ENCODE measurements at places on chromosomes 2 and 18.

DNA sequence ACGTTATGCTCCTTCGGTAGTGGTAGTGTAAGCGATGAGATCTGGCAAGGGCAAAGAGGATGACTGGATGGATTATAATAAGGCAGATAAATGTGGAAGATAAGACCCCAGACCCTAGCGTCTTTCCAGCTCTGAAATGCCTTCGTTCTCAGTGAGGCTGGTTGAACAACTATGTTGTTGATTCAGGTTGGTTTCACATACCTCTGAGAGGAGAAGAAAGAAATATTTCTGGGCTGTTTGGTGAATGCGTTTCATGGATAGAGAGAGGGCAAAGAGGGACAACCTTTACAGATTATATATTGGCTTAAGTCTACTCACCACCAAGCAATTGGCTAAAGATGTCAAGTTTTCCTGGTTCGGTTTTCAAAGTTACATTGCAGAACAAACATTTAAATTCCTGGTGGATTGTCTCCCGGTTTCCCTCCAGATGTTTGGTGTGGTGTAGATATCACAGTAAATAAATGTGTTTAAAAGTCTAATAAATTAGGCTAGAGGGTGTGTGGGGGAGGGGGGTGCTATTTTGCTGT is 190.1 kb upstream of the GLI2 start:
- DNase-seq, result no peak

GRCh38 chr2:201854221-201854801 is 48.0 kb downstream of the CDK15 start:
- DNase-seq, result peak; percentile 97

DNA sequence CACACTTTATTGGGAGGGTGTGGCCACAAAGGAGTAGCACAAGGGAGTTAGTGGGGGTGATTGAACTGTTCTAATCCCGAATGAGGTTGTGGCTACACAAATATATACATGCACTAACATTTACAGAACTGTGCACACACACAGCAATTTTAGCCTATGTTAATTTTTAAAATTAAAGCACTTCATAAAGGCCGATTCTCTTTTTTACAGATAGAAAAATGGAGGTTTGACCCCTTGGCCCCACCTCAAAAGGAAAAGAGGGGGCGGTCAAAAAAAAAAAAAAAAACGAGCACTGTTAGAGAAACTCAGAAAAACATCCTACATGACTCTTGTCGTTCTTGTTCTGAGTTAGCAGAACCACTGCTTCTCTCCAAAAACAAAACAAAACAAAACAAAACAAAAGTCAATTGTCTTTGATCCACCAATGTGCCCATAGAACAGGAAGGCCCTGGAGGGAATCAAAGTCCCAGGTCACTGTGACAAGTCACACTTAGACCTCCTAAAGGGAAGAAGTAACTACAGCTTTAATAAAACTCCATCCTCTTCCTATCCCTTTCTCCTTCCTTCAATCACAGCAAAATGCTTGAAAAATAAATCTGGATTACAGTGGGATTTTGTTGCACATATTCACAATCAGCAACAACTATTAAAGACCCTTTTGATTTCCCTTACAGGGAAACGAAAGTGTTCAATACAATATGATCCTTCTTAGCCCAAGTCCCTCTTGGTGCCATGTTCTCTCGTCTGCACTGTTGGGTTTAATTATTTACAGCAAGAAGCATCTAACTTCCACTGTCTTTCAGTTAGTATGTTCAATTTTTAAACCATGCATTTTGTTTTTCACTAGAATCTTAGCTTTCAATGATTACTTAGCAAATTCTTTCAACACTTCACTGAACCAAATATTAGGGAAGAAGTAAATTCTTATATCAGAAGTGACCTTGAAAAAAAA is 16.6 kb downstream of the LRP2 start:
- no peak for DNase-seq

DNA sequence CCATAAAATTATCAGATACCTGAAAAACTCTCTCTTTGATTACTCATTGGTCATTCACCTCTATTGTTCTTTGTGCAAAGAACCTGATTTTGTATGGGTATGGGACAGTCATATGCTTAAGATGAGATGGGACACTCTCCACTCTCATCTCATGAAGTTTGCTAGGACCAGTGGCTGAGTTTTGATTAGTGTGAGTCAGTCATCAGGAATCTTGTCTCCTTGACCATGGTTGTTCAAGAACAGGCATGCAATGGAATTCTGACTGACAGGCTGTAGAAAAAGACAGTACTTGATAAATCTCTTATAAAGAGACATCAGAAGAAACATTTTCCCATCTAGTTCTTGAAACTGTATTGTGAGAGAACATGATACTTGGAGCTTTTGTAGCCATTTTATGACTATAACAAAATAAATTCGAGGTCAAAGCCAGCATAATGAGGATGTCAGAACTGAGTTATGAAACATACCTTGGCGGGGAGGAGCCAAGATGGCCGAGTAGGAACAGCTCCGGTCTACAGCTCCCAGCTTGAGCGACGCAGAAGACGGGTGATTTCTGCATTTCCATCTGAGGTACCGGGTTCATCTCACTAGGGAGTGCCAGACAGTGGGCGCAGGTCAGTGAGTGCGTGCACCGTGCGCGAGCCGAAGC is 367.0 kb downstream of the NR4A2 start:
- no peak for DNase-seq

GRCh38 chr2:27255660-27256059 is 7.2 kb downstream of the SLC30A3 start:
- no peak for DNase-seq

- peak; percentile 52 for DNase-seq
Observed at GRCh38 chr18:59823596-59824195, 76.1 kb upstream of the PMAIP1 start.

GRCh38 chr18:30093376-30093775 is 949.2 kb downstream of the DSC3 start:
- DNase-seq, result peak; percentile 13

- no peak for DNase-seq
Observed at GRCh38 chr18:33878213-33878612, 300.2 kb downstream of the ASXL3 start.

DNA sequence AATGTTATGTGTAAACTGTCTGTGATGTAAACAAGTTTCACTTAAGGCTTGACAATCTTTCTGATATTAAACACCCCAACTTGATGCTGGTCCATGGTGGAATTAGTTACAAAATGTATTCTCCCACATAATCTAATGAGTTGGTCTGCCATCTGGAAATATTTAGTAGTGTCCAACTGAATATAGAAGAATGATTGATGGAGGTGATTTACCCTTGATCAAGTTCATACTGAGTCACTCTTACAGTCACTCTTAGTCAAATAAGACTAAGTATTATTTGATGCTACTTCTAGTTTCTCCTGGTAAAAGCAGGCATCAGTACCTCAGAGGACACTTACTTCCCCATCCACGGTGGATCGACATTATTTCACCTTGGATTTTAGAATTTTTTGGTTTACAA is 198.1 kb downstream of the SATB2 start:
- no peak for DNase-seq

Measured in non-pigmented ciliary epithelial cell (primary cell).